ENCODE measurements at places on chromosomes 7 and 10.

- DNase-seq = peak; percentile 58
These were observed 26.1 kb upstream of the DNAJB6 start for GRCh38 chr7:157310676-157311185.

DNA sequence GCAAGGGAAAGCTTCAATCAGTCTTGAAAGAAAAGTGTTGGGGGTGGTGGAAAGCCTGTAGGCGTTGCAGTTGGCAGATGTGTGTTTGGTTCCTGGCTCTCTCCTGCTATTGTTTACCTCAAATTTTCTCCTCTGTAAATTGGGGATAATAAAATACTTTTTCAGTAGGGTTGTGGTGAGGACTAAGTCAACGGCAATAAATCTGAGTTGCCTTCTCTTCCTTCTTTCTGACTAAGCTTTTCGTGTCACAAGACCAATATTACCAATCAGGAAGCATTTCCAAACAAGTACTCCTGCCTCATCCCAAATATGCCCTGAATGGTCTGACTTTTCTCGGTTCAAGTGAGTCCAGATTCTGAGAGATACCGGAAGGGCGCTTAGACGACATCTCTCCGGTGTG is 54.0 kb downstream of the CREB5 start:
- no peak for DNase-seq

- DNase-seq = no peak
These were observed 17.3 kb upstream of the FOXL3 start for GRCh38 chr7:272631-273030.

DNA sequence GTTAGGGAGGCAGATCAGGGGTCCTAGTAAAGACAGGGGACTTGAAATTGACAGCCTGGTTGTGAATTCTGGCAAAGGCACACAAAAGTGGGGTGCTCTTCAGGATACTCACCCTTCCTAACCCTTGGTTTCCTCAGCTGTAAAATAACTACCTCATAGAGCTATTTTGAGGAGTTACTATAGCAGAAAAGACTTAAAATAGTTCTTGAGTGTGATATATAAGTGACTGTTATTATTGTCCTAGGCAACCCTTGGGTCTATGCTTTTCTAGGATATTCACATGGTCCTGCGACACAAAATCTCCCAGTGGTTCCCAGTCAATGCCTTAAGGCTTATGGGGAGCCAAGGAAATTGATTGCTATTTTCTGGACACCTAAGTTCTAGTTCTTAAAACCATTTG is 98.1 kb upstream of the NAMPT start:
- no peak for DNase-seq

- DNase-seq = no peak
These were observed 43.1 kb downstream of the BAIAP2L1 start for GRCh38 chr7:98357751-98358161.

DNA sequence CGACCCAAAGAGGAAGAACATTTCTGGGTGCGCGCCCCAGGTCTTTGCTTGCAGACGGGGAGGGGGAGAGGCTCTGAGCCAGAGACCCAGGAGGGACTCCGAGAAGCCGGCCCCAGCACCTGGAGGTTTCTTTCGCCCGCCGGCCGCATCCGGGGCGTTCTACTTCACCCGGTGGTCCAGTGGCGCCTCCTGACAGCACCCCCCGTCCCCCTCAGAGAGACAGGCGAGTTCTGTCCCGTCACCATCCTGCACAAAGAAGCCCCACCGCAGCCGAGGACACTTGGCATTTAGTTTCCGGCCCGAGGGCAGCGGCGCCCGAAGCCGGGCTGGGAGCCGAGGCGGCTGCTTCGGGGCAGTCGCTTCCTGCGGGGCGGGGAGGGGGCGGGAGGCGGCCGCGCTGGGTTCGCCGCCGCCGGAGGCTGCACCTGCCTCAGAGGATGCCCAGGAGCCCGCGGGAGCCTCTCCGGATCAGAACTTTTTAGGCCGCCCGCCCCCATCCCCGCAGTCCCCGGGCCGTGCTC is at the start of gene TMEM178B:
TMEM178B (plus strand) TSS at position 424 of the 521 bp plus-strand sequence.
- peak; percentile 52 for DNase-seq

DNA sequence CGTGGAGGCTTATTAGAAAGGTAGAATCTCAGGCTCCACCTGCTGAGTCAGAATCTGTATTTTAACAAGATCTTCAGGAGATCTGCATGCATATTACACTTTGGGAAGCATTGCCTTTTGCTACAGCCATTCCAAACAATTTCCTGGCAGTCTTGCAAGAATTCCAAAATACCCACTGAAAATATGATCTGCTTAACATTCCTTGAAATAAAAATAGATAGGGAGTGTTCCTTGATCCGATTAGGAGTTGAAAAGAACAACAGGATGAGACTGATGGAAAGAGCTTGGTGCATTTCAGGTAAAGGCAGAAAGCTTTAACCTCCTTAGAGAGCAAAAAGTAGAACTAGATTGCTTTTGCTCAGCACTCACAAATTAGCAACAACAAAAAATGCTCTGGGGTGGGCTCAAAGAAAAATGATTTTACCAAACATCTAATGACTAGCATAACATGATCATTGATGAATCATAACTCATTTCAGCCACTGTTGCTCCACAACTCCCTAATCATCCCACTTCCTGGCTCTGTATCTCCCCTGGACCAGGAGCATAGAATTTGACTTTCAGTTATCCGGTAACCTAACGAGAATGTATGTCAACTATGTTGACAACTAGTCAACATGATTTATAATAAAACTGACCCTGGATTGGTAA is 115.2 kb downstream of the RNLS start:
- no peak for DNase-seq

GRCh38 chr10:3045471-3046209 is 21.7 kb upstream of the PFKP start:
- DNase-seq = no peak

GRCh38 chr7:77399816-77400215 is 16.3 kb downstream of the GSAP start:
- no peak for DNase-seq

GRCh38 chr10:121503587-121504051 is 94.6 kb downstream of the FGFR2 start:
- no peak for DNase-seq

- DNase-seq = no peak
These were observed 5.6 kb downstream of the CDC123 start for GRCh38 chr10:12201543-12201942.

GRCh38 chr7:5528071-5528814 is 104.6 kb upstream of the TNRC18 start:
- DNase-seq = no peak

All from NCI-H526 (cell line).